ENCODE measurements at places on chromosomes 7 and 10.

GRCh38 chr10:48594371-48594770, 10.5 kb downstream of the ARHGAP22 start:
- DNase-seq = no peak

DNA sequence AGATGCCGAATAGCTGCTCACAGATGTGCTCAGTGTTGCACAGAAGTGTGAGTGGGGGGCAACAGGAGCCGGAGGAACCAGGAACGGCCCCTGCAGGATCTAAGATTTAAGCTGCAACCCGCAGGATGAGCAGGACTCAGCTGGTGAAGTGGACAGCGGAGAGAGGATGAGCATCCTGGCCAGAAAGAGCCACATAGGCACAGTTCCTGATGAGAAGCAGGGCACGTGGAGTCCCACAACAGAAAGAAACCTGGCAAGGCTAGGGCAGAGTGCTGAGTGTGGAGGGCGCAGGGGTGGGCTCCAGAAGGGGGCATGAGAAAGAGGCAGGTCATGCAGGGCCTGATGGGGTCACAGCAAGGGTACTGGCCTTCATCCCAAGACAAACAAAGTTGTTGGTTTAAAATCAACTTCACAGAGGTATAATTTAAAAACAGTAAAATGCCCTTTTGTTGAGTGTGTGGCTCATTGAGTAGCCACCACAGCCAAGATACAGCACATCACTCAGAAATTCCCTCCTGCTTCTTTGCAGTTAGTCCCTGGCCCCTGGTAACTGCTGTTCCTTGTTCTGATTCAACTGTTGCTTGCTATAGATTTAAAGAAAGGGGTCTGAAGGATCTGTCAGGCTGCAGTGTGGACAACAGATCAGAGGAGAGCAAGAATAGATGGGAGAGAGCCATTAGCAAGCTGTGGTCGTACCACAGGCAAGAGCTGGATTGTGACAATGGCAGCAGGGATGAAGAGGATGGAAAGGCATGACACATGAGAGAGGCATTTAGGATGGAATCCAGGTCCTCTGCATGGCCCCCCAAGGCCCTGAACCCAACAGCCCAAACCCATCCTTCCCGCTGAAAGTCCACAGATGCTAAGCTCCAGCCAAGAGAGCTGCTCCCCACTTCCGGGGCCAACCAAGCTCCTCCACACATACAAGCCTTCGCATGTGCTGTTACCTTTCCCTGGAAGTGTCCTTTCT, 53.1 kb upstream of the OSBPL3 start:
- DNase-seq = no peak

DNA sequence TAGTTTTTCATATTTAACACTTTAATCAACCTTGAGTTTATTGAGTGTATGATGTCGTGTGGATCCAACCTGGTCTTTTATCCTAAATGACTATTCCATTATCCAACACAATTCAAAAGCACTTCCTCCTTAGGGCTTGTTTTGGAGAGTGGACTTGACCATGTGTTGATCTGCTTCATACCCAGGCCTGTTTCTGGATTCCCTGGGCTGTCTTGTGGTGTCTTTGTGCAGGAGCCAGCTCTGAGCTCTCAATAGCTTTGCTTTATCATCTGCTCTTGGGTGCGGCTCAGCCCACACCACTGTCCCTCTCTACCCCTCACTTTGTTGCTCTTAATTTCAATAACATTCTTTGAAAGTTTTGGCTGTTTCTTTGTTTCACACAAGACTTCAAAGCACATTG, 70.9 kb upstream of the CHST15 start:
- no peak for DNase-seq

GRCh38 chr10:23195846-23196600, 3.9 kb downstream of the PTF1A start:
- no peak for DNase-seq

DNA sequence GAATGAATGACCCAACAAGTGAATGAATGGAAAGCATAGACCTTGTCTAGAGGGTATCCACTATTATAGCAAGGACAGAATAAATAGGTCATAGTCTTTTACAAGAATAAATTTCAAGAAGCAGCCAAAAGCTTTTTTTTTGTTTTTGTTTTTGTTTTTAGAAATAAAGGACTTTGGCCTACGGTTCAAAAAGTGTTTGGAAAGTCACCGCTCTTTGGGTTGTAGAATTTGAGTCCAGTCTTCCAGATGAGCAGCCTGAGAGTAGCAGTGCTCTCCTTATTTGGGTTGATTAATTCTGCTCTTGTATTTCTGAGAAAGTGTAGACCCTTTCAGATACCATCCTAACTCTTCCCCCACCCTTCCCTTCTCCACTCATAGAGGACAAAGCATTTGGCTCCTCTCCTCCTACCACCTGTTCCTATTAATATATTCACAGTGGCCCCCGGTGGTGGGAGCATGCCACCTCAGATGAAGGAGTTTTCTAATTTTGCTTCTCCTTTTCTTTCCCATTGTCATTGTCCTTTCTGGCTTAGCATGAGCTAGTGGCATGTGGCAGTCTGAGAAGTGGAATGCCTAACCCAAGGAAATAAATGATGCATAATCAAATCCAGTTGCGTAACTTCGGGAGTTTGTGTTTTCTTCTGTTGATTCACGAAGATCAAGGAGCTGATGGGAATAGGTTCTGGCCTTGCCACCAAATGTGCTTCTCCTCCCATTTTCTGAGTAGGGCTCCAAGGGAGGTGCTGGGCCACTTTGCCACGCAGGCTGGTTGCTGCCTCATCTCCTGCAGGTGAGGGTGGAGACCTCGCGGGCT, 114.7 kb downstream of the CHN2 start:
- no peak for DNase-seq

Data from HuH-7.5 (cell line).